T-helper 9 cell (primary cell): ENCODE measurements at places on chromosomes 13 and 19.

DNA sequence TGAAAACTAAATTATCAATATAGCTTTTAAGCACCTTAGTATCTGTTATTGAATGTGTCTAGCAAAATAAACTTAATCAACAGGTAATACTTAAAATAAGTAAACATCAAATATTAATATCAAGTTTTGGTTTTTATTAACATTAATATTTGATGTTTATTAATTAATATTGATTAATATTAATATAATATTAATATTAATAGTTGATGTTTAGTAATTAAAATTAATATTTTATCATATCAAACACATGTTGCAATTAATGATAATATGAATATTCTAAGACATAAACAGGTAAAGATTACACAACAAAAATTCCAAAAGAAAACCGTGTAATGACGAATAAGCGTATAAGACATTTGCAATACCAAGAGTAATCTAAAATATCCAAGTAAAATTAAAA is 222.8 kb upstream of the PRR20A start:
- no peak for DNase-seq

GRCh38 chr19:19549804-19550464 is 11.9 kb downstream of the CILP2 start:
- DNase-seq = no peak

DNA sequence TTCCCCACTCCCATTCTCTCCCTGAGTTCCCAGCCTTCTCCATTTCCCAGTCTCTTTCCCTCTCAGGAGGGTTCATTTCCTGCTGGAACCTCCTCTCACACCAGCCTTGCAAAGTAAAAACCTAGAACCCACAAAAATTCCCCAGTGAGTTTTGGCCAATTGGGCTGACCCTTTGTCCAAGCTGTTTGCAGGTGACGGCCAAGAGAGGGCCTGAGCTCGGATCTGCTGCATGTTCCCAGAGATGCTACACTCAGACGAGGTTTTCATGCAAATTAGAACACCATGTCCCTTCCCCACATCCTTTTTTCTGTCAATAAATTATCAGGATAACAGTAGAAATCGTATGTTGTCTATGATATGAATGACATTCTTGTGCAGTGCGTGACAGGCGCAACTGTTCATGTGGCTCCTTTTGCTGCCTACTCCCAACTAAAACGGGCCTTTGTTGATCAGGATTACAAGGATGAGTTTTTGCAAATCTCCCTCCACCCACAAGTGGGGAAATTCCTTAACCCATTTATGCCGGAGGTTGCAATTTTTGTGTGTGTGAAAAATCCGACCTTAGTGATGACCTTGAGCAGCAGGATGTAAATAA is 149.5 kb downstream of the CACNA1A start:
- DNase-seq = no peak

DNA sequence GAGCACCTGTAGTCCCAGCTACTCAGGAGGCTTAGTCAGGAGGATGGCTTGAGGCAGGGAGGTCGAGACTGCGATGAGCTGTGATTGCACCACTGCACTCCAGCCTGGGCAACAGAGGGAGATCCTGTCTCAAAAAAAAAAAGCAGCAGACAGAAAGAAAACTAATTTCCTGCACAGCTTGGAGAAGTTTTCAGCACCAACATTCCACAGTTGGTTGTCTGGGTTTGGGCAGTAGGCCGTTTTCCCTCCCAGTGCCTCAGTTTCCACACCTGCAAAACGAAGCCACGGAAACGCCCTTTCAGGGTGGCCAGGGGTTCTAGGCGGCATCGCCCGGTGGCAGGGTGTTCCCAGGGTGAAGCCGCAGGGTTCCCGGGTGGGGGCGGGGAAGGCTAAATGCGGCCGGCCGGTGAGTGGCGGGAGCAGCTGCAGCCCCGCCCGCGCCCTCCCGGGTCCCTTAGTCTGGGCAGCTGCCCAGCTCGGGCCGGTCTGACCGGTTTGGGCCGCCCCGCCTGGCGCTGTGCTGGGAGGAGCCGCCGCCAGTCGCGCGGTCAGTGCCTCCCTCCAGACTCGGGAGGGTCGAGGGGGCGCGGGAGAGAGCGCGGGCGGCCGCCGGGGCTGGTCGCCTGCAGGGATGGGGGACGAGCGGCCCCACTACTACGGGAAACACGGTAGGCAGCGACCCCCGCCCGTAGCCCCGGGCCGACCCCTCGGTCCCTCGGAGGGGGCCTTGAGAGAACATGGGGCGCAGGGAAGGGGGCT is at the start of gene SLC44A2:
Gene SLC44A2 (plus strand): TSS at position 551 of the 759 bp plus-strand sequence. CDS start 81 bp downstream, at position 632.
- DNase-seq = no peak

DNA sequence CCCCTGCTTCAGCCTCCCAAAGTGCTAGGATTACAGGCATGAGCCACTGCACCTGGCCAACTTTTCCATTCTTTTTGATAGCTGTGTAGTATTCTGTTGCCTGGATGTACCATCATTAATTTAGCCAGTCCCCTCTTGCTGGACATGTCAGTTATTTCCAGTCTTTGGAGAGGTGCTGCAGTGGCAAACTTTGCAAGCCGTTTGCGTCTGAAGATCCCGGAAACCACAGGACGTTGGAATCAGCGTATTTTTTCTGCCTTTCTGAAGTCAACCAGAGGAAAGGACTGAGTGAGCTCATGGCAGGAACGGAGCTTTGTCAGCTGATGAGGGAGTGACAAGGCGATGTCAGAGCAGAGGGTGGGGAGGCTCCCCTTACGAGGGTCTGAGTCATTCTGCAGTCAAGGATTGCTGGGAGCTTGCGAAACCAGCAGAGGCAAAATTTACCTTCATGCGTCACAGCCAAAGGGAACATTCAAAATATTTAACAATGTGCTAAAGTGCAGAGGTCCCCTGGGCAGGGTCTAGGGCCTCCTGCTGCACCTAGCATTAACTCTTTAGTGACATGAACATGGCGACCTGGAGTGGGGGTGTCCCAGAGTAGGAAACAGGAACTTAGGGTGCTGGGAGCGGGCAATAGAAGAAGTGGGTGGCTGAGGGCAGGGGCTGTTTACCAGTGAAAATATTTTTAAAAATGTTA is 5.6 kb downstream of the C5AR1 start:
- no peak for DNase-seq

DNA sequence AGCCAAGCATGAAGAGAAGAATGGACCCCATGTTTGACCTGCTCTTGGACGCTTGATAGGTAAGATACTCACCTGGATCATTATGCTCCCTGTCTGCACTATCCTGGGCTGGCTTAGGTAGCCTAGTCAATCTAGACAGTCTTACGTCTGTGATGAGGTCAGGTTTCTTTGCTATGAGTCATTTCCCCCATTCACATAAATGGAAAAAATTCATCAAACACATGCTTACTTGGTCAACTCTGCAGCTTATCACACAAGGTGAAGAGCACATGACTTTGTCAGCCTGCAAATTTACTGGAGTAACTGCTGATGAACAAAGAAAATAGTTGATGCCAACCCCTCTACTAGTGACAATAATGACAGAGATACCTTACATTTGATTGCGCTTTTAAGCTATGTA is 170.0 kb downstream of the NUFIP1 start:
- no peak for DNase-seq

DNA sequence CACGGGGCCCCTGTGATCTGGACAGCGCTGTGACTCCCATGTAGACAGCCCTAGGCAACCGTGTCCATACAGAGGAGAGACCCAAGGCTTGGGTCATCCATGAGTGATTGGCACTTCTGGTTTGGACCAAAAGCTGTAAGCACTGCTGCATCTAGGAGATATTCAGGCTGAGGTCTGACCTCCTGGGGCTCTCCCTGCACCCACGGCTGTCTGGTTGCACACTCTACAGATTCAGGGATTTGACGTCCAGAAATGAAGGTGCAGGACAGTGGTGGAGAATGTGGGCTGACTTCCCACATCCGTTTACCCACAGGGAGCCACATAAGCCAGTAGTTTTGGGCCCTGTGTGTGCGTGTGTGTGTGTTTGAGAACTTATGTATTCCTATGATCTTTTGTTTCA is 76.2 kb upstream of the ARHGEF7 start:
- DNase-seq = no peak

DNA sequence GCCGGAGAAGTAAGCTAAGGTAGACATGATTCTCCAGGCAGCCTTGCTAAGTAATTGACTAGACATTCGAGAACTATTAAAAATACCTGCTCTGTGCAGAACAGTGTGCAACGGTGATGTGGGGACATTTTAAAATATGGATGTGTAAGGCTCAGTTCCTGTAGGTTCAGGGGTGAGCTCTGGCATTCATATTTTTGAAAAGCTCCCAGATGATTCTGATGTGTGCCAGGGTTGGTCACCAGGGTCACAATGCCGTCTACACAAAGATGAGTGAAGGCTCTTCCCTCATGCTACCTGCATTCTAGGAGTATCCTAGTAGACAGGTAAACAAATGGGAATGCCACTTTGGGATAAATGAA is 702 bp upstream of the EPSTI1 start:
- no peak for DNase-seq

- no peak for DNase-seq
Observed at GRCh38 chr13:53499576-53500133, 471.0 kb downstream of the OLFM4 start.

GRCh38 chr19:50548191-50549058 is 19.8 kb downstream of the LRRC4B start:
- no peak for DNase-seq

- DNase-seq = peak; percentile 47
Observed at GRCh38 chr19:1512671-1513498, at the start of gene ADAMTSL5. TSS of gene ADAMTSL5 (minus strand) at chr19:1513019. CDS start at chr19:1510943, 2,076 bp downstream.

DNA sequence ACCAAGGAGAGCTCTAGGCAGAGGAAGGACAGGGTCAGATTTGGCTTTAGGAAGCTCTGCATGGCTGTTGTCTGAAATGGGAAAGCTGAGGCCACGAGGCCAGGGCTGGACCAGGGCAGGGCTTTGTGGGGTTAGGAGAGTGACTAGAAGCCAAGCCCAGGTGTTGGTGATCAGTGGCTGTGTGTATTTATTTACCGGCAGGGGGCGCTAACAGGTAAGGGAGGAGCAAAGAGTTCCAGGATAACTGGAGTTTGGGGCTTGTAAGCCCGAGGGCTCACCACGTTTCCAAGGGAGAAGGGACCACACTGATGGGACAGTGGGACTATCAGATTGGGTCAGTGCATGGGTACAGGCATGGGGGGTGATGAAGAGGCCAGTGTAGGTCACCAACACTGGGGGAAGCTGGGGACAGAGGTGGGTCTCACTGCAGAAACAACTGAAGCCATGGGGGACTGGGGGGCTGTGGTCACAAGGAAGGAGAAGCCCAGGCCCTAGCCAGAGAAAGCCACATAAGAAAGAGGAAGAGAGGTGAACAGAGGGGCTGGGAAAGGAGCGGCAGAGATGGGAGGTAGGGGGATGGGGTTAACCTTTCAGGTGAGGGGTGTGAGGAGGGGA is 3.9 kb downstream of the TMEM147 start:
- peak; percentile 47 for DNase-seq

- peak; percentile 71 for DNase-seq
Observed at GRCh38 chr19:49672131-49672919, 4.7 kb upstream of the PRMT1 start.

- no peak for DNase-seq
Observed at GRCh38 chr19:44807652-44808462, 1.0 kb upstream of the BCAM start.

DNA sequence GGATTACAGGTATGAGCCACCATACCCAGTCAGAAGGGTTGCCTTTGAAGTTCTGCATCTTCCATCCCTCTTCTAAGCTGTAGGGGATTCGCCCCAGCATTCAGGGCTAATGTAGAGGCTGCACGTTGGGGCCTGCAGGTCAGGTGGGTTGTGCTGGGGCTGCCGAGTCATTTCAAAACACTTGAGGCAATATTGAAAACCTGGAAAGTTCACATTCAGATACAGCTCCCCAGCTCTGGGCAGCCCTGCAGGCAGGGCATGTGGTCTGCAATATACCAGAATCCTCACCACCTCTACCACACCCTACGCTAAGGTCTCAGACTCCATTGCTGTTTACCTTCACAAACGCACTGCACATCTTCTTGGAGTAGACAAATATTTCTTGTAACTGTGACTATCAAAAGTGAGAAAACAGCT is 24.6 kb downstream of the CCNE1 start:
- no peak for DNase-seq

GRCh38 chr13:51771418-51772104 is 32.4 kb downstream of the DHRS12 start:
- no peak for DNase-seq

DNA sequence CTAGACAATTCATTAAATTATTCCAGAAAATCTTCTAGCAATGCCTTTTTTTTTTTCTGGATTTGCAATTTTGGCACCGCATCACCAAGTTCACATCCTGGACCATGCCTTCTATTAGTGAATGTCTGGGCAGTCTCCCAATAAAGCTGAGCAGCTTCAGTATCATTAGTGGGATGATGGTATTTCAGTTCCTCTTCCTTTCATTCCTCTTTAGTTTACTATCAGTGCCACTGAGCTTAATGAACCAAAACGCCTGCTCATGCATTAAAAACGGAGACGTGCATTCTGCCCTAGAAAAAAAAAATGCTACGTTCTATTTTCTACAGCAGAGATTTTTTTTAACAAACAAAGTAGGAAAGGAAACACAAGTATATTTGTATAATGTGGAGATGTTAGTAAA is 343.0 kb downstream of the PCDH9 start:
- DNase-seq = no peak

DNA sequence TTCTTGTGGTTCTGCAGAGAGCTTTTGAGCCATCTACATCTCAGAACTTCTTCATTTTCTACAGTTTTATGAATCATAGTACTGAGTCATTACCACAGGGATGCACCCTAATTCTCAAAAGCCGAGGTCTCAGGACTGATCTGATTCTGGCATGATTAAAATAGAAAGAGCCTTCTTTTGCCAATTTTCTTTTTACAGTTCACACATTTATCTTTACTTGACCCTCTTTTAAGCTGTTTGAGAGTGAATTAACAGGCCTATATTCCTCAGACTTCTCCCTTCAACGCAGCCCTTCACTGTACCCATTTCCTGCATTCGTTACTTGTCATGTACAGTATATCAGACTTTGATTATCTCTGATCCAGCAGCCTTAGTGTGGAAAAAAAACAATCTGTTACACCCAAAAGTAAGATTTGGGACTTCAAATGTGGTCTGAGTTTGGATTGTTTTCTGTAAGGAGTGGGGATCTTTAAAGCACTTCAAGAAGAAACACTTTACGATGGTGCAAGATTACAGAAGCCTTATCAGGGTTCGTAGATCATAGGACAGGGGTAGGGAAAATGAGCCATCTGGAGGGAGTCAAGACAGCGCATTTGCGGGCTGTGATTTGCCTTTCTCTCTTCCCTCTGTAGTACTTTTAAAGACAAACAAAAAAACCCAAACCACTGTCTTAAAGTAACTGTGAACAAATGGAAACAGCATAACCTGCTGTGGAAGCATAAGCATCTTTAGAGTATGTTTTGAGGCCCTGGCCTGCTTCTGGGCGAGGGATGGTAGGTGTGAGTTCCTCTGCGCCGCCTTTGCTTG is 15.3 kb upstream of the GPR183 start:
- DNase-seq = no peak

GRCh38 chr19:2594319-2594718 is 108.2 kb downstream of the GNG7 start:
- DNase-seq = no peak

- no peak for DNase-seq
Observed at GRCh38 chr19:7868326-7868670, 5.9 kb downstream of the PRR36 start.

DNA sequence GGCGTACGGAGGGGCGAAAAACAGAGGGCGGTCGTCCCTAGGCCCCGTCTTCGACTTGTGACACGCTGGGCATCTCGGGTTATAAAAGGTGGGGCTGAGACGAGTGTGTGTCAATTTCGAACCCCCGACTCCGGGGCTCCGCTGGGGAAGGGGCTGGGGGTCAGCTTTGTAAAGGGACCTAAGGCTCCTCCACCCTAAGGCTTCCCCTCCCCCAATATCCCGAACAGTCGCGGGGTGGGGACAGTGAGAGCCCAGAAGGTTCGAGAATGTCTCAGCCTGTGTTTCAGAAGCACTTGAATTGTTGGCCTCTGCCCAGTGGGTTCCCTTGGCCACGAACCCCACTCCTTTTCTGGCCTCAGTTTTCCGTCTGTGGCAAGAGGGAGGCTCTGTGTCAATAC is 450 bp downstream of the SELENOW start:
- DNase-seq = no peak
